ENCODE measurements at places on chromosomes 13 and 19.

GRCh38 chr13:111572956-111573761, 252.7 kb downstream of the TEX29 start:
- no peak for DNase-seq

DNA sequence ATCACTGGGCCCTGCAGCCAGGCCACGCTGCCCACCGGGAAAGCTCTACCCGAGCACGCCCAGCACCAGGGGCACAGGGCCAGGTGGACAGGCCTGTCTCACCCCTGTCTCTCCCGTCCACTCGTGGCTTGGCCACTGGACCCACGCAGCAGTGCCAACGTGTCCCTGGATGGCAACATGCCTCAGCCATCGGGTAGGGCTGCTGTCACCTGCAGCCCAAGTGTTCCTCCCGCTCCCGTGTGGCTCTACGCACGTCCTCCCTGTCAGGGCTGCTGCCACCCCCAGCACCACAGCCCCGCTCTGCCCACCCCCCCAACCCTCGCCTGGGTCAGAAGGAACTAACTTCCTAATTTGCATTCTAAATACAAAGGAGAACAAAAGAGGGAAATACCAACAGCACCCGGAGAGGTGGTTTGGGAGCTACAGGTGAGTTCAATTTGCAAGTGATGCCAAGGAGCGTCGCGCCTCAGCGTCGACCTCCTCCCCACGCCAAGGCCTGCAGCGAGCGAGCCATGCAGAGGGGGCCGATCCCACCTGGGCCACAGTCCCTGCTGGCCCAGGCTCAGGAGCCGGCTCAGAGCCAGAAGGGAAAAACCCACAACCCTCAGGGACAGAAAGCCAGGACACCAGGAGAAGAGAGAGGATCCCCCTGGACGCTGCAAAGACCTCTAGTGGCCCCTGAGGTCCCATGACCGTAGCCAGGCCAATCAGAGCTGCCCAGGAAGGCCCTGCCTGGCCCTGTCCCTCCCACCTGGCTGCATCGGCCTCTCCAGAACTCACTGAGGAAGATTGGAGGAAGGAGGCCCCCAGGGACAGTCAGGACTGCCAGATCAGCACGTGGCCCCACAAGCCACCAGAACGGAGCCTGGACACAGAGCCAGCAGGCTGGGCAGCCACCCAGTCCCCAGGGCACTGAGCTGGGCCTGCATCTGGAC, 128.4 kb upstream of the SPACA7 start:
- no peak for DNase-seq

- DNase-seq, result no peak
Observed at GRCh38 chr19:50703915-50704796, 15.4 kb downstream of the SHANK1 start.

DNA sequence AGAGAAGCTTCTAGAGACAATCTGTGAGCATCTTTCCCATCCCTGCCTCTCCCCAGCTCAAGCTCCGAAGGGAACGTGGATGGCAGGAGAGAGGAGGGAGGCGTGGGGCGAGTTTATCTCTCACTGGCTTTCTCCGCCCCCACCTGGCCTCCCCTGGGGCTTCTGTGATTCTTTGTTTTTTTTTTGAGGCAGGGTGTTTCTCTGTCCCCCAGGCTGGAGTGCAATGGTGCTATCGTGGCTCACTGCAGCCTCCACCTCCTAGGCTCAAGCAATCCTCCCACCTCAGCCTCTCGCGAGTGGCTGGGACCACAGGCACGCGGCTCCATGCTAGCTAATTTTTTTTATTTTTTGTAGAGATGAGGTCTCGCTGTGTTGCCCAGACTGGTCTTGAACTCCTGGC, 23.0 kb downstream of the EFNA2 start:
- DNase-seq, result no peak

DNA sequence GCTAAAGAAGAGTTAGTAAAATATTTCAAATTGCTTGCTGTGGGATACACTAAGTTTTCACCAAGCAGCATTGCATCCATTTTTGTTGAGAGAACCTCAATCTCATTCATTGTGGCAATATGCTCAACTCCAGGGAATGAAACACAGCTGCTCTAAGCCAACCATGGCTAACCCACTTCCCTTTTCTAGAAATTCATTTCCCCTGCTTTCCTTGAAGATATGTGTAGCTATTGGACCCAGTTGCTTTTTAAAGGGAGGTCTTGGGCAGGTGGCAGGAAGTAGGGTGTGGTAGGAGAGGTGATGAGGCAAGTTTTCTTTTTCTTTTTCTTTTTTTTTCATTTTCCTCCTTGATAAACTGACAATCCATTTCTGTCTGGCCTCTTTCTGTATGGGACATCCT, 452.2 kb downstream of the FGF14 start:
- no peak for DNase-seq

DNA sequence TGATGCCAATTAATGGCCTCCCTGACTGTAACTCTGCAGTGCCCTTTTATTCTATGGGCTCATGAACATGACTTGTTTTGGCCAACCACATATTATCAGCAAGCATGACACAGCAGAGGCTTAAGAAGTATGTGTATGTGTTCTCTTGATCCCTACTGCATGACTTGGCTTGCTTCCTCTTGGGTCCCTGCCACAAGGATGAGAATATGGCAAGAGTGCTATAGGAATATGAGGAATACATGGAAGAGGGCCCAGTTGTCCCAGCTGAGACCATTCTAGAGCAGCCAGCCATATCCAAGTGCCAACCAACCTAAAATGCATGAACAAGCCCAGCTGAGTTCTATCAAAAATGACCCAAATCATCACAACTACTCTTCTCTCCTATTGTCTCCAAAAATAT, 576.7 kb upstream of the PCDH9 start:
- no peak for DNase-seq

DNA sequence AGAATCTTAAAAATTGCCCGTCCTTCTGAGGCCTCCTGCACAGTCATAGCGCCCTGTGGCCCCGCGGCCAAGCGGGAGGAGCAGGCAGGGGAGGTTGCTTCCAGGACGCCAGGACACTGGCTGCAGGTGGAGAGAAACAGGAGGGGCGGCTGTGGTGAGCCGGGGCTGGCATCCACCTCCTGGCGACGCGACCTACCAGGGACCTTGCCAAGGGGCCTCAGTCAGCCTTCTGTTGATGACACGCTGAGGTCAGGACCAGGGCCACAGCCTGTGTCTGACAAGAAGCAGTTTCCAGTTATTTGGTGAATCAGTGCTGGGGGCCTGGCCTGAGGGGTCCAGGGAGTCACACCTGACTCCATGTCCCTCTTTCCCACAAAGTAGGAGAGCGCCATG, 13.3 kb upstream of the MKNK2 start:
- DNase-seq, result no peak

DNA sequence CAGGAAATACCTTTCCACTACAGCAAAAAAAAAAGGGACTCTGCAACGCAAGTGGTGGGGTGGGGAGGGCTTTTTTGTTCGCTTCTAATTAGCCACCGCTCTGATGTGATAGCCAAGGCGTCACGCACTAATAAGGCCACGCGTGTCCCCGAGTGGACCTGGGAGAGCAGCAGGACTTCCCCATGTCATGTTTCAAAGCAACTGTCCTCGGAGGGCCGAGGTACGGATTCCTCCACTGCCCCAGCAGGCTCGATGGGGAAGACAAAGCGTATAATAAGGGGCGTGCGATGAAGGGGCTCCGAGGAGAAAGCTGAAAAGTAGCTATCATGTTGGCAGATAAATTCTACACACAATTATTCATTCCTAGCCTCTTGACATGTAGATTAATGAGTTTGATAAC, 179.7 kb upstream of the ZNF507 start:
- no peak for DNase-seq

DNA sequence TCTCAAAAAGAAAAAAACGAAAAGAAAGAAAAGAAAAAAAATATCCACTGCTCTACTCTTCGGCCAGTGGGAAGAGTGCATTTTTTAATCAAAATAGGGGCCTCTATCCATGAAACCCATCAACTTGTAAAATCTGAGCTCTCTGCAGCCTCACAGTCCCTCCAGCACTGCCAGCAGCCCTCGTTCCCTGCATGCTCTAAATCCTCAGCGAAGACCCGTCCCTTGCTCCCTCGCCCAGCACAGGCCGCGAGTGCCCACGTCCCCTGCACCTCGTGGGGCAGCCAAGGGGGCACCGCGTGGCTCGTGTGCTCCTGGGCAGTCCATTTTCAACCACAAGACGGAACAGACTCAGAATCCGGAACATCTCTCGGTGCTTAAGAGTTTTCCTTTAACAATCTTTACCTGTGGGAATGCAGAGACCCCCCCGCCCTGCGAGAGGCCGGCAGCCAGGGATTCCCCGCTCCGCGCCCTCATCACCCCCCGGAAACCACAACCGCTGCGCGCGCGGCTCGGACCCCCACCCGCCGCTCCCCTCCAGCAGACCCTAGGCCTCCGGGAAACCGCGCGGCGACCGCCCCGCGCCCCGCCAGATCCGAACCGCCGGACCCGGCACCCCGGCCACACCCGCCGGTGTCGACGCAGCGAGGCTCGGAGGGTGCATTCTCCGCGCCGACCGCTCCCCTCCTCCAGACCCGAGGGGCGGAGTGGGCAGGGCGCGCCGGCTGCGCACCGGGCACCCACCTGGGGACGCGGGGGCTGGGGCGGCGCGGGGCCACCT, 638 bp downstream of the ANKRD27 start:
- DNase-seq, result no peak

DNA sequence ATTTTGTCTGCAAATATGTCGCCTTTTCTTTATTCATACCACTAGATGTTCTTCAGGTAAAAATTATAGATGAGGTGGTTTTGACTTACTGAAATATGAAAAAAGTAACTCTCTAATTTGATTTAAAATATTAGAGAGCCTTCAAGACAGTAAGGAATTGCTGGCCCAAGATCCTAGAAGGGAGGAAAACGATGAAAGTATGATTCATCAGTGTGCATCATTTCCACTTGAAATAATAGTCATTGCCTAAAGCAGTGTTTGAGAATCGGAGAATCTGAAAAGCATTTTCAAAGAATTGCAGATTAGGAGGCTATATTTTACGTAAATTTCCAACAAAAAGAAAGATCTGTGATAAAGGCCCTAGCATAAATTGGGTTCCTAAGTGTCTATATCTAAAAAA, 1707.9 kb upstream of the PRR20A start:
- no peak for DNase-seq

DNA sequence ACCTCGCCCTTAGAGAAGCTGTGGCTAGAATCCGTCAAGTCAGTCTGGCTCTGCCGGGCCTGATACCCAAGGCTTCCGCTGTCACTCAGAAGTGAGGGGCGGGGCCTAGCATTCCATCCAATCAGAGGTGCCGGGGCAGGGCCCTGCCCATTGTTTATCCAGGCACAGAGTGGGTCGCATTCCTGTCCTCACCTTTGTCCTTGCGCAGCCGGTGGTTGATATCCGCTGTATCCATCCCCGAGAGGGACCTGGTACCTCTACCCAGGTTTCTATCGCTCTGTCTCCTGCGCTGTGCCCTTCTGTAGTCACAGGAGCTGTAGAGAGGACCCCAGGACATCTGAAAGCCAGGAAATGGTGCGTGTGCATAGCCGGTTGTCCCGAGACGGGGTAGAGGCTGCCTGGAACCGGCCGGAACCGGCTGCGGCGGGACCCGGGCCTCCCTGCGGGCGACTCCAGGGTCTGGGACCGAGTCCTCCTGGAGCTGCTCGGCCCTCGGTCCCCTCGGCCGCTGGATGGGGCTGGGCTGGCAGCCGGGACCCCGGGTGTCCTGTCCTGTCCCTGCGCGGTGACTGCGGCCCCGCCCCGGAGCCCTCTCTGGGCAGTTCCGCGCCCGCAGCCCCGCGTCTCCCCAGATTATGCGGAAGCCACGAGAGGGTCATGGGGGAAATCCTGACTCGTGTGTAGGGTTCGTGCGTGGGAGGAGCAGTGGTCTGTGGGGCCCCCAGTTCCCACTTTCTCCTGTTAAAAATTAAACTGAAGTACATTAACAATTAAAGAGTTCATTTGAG, at the start of gene ZNF763:
Gene ZNF763 (plus strand): TSS at position 183 of the 788 bp plus-strand sequence. CDS start 169 bp downstream, at position 352.
- DNase-seq, result no peak

GRCh38 chr13:95627590-95627989, 16.9 kb downstream of the DZIP1 start:
- no peak for DNase-seq

- no peak for DNase-seq
Observed at GRCh38 chr19:18735324-18735723, 51.8 kb downstream of the CRTC1 start.

DNA sequence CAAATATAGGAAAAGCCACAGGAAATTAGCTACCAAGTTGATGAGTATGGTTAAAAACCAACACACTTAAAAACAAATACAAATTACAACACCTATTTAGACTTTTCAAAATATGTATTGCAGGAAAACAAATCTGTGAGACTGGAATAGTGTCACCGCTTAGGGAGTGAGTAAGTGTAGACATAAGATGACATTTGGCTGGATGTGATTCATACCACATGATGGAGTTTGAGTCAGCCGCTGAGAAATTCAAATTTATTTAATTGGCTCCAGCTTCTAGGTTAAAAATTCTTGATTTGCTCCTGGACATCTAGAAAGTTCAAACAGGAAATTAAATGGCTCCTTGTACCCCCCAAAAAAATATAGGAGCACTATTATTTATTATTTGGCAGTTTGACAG, 531.7 kb downstream of the SLITRK1 start:
- DNase-seq, result no peak

GRCh38 chr13:65670014-65670625, 1560.0 kb downstream of the PCDH9 start:
- no peak for DNase-seq

DNA sequence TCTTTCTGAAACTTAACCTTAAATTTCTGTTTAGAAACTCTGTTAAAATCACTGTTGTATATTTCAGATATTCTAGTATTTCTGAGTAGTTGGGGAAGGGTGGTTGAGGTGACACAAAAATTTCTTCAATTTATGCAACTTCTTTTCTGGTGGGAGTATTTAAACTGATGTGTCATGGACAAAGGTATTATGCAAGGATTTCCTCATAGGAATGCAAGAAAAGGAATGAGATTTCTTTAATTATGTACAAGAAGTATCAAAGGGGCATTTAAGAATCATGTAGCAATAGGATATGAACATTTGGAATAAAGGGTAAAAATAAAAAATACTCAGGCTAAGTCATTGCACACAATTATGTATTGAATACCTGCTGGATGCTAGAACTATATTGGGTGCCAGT, 575.8 kb upstream of the KLF12 start:
- DNase-seq, result no peak

DNA sequence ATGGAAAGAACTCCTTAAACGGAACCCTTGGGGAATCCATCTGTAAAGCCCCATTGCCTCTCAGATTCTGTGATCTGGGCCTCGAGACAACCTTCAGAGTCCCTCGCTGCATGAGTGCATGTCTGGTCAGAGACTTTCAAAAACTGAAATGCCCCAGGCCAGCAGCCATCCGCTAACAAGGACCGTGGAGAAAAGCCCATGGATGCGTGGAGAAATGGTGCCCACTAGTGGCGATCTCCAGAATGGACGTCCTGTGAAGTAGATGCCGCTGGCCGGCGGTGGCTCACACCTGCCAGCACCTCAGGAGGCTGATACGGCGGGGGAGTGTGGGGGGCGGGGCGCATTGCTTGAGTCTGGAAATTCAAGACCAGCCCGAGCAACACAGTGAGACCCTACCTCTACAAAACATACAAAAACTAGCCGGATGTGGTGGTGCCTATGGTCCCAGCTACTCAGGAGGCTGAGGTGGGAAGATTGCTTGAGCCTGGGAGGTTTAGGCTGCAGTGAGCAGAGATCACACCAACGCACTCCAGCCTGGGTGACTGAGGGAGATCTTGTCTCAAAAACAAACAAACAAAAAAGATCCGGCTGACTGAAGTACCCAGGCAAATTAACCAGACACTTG, 7.9 kb upstream of the CDC16 start:
- no peak for DNase-seq

Data from cortex of kidney (tissue), 1 donor.